ENCODE measurements at places on chromosomes 4 and X.

- DNase-seq = no peak
Observed at GRCh38 chr4:70863099-70863790, 23.6 kb upstream of the GRSF1 start.

DNA sequence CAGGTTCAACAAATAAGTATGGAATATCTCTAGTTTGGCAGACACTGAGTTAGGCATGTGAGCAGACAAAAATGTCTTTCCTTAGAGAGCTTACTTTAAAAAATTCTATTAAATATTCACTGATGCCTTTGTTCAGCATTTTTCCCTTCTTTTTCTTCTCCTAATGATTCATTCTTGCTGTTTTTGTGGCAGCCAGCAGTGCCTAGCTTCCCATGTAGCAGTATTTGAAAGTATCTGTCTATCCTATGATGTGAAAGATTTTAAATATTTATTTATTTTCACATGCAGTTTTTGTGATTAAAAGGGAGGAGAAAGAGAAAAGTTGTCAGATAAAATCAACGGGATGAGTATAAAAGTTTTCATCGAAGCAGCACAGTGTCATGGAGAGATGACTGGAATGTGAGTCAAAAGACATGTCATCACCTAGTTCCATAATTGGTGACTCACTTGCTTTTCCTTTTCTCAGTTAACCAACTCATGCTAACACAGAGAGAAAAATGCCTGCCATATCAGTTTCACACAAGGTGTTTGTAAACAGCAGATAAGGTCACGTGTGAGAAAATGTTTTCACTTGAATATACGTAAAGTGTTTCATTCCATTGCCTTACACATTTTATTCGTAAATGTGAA, 69.8 kb downstream of the BMPR1B start:
- DNase-seq = no peak

GRCh38 chrX:48575642-48576041, 1.4 kb downstream of the RBM3 start:
- DNase-seq = no peak

GRCh38 chrX:68947882-68948605, 119.2 kb downstream of the EFNB1 start:
- DNase-seq = no peak

- DNase-seq = no peak
Observed at GRCh38 chrX:148784137-148784536, 283.7 kb downstream of the AFF2 start.

GRCh38 chrX:32448945-32449344, 762.4 kb downstream of the DMD start:
- no peak for DNase-seq

DNA sequence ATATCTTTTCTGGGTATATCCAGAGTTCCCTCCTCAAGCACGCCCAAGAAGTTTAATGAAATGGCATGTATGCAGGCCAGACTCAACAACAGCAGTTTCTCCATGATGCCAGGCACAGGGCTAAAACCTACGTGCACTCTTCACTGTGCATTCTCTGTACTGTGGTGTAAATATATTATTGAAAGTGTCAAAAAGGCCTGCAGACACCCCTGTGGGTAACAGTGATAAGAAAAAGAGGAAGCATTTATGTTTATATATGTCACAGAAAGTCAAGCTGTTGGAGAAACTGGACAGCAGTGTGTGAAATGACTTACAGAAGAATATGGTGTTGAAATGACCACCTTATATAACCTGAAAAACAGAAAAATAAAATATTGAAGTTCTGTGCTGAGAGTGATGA, 29.6 kb upstream of the DCAF8L1 start:
- DNase-seq = no peak

DNA sequence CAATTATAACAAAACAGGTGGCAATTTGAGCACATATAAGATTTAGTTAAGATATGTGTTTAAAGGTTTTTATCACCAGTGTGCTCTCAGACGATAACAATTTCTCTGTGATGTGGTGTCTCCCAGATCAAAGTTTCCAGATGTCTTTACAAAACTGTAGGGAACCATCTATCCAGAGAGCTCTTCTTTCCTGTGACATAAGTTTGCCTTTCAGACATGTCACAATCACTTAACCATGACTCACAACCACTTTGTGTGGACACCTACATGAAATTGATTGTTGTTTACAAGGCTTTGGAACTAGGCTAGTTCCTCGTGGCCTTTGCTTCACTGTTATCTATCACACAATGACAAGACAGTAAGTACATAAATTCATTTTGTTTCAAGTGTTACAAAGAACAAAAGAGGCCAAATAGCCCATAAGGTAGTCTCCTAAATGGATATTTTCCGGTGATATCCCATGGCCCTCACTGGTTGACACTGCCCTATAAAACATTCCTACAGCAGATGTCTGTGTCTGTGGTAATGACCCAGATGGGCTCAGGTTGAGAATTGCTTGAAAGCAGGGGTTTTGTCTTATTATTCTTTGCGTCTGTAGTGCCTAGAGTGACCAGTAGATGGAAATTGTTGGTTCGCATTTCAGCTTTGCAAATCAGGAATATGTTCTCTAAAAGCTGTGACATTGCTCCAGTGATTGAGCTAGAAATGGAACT, 297.8 kb upstream of the FAM241A start:
- no peak for DNase-seq

- DNase-seq = no peak
Observed at GRCh38 chr4:78971326-78971725, 32.1 kb upstream of the PAQR3 start.

GRCh38 chrX:39945709-39946108, 152.0 kb downstream of the BCOR start:
- no peak for DNase-seq

- no peak for DNase-seq
Observed at GRCh38 chr4:153890761-153891160, 101.9 kb upstream of the SFRP2 start.

GRCh38 chrX:17028356-17028755, 81.9 kb downstream of the REPS2 start:
- no peak for DNase-seq

DNA sequence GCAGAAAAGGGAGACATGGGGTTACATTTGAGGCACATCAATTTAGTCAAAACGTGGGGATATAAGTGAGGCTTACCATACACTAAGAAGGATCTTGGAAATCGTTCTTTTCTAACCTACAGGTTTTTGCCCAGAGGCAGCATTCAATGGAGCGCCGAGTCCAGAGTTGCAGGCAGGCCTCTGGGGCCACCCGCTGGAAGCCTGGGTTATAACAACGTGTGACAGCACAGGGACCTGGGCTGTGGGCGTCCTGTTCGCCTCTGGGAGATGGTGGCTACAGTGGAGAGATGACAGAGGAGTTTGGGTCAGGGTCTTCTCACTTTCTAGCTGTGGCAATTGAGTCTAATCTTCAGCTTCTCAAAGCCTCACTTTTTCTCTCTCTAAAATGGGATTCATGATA, 53.9 kb downstream of the ENPP6 start:
- DNase-seq = no peak

- DNase-seq = no peak
Observed at GRCh38 chrX:9906919-9907318, 60.2 kb upstream of the CLDN34 start.

DNA sequence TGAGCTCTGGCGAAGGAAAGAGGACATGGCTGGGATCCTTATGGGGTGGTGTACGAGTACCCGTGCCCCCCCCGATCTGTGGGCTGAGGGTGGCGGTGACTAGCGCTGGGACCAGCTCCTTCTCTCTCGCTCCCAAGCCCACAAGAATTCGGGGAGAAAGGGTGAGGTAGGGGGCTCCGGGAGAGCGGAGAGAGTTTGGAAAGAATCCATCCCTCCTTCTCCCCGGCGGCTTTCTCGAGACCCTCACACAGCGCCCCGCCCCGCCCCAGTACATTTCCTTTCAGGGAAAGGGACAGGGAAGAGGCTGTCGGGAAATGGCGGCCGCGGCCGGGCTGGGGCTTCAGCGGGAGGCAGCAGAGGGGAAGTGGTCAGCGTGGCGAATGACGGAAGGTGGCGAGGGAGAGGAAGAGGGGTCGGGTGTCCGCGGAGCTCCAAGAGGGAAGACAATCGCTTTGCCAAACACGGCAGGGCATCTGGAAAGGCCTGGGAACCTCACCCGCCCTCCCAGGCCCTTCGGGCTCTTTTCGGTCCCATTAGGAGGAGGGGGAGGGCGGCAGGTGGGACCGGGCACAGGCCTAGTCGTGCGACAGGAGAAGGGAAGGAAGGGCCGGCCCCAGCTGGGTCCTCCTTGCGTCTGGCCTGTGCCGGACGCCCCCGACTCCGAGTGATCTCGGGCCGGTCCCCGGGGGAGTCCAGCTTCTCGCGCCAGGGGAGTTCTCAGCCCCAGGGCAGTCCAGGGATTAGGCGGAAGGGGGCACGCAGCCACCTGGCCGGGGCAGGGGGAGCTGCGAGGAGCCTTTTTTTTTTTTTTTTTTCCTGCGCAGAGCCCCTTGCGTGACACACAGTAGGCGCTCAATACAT, 10.2 kb downstream of the HNRNPH2 start:
- DNase-seq = no peak

DNA sequence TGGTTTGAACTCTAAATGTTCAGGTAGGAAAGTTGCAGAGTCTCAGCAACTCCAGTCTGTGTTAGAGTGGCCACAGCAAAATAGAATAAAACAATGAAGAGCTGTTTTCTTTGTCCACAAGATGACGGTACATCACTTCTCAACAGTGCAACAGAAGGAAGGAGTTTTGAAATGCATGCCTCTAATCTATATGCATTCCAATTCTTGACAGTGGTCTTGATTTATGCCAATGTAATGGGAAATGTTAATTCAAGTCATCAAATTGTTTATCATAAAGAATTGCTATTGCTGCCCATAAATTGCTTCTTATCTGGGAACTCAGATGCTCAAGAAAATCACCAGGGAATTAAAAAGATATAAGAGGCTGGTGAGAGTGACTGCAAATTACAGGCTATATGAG, 195.5 kb upstream of the PRPS2 start:
- DNase-seq = no peak

- DNase-seq = no peak
Observed at GRCh38 chrX:42127563-42127962, 204.2 kb upstream of the CASK start.

DNA sequence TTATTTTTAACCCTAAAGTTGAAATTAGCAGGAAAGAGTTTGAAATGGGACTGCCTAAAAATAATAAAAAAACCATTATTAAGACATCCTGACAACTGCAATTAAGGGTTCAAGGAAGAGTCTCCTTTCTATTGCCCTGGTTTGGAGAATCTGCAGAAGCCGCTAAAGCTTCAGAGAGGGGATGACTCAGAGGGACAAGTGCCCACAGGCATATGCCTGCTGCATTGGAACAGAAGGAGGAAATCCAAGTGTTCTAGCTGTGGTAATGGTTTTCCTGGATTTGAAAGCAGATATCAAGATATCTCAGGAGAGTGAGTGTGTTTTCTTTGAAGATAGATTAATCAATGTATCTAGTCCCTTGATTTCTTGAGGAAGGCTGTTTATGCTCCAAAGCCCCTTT, 235.1 kb upstream of the TAPT1 start:
- DNase-seq = no peak
